NCI-H1694 treated with DMSO at 0.1 percent for 48 hours (cell line): ENCODE measurements at places on chromosomes 12 and 14.

GRCh38 chr14:68622856-68623255 is 170.0 kb downstream of the ZFP36L1 start:
- no peak for DNase-seq

DNA sequence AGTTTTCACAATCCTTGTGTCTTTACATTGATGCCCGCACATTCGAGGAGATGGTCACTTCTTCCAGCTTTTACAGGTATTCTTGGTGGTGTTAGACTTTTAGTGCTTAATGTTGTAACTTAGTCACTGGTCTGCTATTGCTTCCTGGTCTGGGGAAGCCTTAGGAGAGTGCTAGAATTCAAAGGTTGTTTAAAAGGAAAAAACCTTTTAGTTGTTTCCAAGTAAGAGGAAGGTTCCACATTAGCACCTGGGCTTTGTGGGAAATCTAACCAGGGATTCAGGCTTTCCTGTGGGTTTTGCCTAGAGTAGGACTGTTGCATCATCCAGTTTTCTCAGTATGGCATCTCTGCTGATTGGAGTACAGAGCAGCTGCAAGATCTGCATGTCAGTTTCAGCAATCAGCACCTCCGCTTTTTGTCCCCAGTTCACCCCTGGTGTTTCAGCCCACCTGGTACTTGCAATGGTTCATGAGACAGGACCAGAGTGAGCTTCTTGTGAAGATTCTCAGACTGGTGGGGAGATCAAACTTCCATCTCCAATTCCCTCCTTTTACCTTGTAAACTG is 44.0 kb upstream of the PLBD1 start:
- DNase-seq = no peak

DNA sequence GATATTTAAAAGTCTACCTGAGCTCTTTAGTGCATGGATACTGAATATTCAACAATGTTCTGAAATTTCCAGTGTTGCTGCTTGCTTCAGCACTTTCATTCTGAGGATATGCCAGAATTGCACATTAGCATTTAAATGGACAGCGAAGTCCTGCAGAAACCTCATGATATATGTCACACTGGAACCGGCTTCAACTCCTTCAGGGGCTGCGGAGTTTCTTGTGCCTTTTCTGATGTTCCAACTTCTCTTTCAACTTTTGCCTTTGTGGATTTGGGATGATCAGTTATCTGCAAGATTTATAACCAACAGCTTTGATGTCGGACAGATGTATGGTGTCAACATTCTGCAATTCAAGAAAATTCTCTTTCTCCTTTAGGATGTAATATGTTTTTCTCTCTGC is 142.5 kb upstream of the LMNTD1 start:
- DNase-seq = no peak

- no peak for DNase-seq
These were observed 4.7 kb downstream of the SYNE2 start for GRCh38 chr14:63857466-63858030.

- peak; percentile 25 for DNase-seq
These were observed 1.4 kb downstream of the CHPT1 start for GRCh38 chr12:101698800-101699347.

- DNase-seq = no peak
These were observed 86.4 kb upstream of the NTF3 start for GRCh38 chr12:5345534-5345933.

DNA sequence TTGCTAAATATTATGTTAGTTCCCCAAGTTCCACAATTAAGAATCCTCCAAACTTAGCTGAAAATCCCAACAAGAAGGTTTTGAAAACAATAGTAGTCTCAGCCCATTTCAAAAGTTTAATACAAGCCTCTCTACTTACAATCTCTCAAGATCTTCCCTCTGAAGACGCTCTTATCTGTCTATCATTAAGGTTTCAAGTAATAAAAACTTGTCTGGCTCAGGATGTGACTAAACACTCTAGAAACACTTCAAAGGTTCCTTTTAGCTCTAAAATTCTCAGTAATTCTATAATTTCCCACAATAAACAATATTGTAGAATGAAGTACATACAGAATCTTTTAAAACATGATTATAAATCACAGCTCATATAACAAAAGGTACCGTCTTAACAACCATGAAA is 16.3 kb downstream of the YAF2 start:
- DNase-seq = no peak

GRCh38 chr12:84696908-84697540 is 215.6 kb downstream of the SLC6A15 start:
- DNase-seq = no peak

GRCh38 chr14:104701383-104702076 is 12.1 kb downstream of the INF2 start:
- no peak for DNase-seq

GRCh38 chr14:92551044-92551841 is 37.7 kb downstream of the RIN3 start:
- no peak for DNase-seq

DNA sequence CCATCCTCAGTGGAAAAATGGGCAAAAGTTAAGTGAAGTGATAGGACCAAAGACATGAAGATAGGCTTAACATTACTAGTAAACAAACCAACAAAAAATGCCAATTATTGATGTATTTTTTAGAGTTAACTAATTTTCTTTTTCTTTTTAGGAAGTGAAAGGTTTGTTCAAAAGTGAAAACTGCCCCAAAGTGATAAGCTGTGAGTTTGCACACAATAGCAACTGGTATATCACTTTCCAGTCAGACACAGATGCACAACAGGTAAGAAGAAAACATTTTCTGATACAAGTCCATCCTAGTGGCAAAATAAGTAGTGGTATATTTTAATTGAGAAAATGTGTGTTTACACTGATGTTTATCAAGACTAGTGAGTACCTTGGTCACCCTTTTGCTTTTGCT is 39.6 kb downstream of the LARP4 start:
- DNase-seq = no peak
